Stimulated activated CD4-positive, alpha-beta T cell treated with anti-CD3 and anti-CD28 coated beads, Interleukin-1b, Interleukin-23, amount 100 ng/mL, for 1 hour (primary cell): ENCODE measurements at places on chromosomes 5 and 9.

GRCh38 chr9:69771775-69772418, 12.1 kb upstream of the PTAR1 start:
- DNase-seq: no peak

DNA sequence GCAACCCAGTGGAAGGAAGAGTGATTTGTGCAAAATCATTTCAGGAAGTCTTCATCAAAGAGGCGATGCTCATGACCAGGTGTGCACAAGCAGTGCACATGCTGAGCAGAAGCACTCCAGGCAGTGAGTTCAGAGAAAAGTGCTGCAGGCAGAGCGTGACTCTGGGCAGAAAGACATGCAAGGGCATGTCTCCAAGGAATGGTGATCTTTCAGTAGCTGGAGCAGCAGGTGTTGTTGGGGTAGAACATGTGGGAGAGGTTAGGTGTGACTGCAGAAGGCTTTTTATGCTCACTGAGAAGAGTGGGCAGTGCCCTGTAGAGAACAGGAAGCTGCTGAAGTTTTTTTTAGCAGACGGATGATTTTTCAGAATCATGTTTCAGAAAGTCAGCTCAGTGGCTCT, 545.4 kb upstream of the TLE4 start:
- DNase-seq: no peak

GRCh38 chr9:16335788-16336580, 534.5 kb downstream of the BNC2 start:
- no peak for DNase-seq

GRCh38 chr9:76652894-76653293, 111.3 kb upstream of the PCA3 start:
- DNase-seq: no peak

GRCh38 chr5:139668924-139669661, 20.9 kb downstream of the CXXC5 start:
- no peak for DNase-seq

GRCh38 chr9:6822696-6823095, 64.9 kb downstream of the KDM4C start:
- no peak for DNase-seq

DNA sequence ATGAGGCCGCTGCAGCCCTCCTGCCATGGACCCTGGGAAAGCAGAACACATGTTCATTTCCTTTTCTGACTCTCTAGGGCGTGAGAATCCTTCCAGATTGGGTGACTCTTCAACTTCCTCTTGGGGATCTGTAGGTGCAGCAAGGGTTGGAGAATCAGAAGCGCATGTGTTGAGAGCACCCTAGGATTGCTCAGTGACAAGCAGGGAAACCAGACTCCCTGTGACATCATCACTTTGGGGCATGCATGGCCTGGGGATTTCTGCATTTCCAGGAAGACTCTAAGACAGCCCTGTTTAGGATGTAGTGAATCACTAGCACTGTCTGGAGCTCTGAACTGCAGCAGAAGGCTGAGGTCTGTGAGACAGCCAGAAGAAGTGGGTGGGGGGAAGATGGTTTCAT, 15.1 kb upstream of the LCP2 start:
- DNase-seq: no peak

- DNase-seq: no peak
Measured at GRCh38 chr9:131677444-131678180, 62.3 kb downstream of the RAPGEF1 start.

DNA sequence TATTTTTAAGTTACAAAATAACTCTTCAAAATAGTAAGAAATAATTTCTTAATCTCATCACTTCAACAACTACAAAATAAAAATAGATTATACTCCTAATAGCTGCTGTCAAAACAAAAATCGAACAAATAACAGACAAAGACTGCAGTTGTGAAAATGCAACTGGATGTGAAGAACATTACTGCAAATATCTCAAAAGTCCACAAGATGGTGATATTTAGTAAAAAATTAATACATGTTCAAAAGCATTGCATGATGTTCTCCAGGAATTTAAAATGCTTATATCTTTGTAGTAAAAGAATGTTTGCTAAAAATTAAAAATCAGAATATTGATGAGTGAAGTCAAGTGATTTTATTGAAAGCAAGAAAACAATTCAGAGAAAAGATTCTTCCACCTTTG, 66.2 kb downstream of the MPDZ start:
- no peak for DNase-seq

DNA sequence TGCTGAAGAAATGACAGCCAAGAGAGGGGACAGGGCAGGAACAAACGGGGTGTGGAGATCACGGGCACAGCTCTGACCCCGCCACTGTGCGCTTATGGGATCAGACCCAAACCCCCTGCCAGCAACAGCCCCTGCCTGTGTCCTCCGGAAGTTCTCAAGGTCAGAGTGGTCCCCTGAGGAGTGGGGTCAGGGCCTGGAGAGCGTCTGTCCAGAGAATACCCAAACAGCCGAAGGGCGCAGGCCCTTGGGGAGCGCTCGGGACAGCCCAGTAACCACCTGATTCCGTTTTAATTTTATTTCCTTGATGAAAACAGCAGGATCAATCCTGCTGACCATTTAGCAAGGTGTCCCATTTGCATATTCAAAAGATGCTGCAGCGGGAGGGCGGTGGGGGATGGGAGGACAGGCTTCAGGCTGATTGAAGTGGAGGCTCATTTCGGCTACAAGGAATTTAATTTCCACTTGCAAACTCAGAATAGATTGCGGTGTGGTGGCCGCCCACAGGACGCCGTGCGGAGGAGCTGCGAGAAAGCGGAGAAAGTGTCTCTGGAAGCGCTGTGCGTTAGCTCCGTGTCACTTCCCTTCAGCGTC, 32.6 kb upstream of the TMEM250 start:
- DNase-seq: no peak

GRCh38 chr5:107776922-107777740, 106.4 kb upstream of the EFNA5 start:
- DNase-seq: no peak

GRCh38 chr5:159886296-159886695, 30.0 kb upstream of the ADRA1B start:
- no peak for DNase-seq

DNA sequence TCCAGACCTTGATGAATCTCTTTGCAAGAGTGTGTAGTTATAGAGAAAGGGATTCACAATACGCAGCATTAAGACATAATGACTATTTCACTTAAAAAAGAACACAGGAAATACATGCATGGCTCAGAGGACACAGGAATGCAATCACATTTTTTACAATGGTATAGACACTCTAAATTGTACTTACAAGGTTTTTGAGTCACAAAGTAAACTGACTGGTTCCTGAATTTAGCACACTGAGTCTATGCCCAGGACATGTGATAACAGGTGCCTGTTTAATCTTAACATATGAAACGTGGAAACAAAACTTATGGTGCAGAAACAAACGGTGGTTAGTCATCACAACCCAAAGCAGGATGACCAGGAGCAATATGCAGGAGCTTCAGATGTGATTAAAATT, 6.7 kb downstream of the EPB41L4A start:
- DNase-seq: no peak

- DNase-seq: no peak
Measured at GRCh38 chr5:135376961-135377624, 21.9 kb downstream of the MACROH2A1 start.

GRCh38 chr5:81326554-81326953, 25.2 kb downstream of the ZCCHC9 start:
- DNase-seq: no peak

DNA sequence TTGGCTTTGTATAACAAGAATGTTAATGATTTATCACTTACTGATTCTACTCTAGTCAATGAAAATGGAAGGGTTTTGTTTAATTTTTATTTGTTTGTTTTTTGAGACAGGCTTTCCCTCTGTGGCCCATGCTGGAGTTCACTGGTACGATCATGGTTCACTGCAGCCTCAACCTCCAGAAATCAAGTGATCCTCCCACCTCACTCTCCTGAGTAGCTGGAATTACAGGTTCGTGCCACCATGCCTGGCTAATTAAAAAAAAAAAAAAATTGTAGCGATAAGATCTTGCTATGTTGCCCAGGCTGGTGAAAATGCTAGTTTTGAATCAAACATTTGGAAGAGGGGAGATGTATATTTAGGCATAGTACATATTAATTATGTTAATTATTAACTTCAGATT, 209.4 kb downstream of the NFIB start:
- DNase-seq: no peak

- DNase-seq: no peak
Measured at GRCh38 chr5:3139499-3139931, 388.0 kb upstream of the IRX2 start.

DNA sequence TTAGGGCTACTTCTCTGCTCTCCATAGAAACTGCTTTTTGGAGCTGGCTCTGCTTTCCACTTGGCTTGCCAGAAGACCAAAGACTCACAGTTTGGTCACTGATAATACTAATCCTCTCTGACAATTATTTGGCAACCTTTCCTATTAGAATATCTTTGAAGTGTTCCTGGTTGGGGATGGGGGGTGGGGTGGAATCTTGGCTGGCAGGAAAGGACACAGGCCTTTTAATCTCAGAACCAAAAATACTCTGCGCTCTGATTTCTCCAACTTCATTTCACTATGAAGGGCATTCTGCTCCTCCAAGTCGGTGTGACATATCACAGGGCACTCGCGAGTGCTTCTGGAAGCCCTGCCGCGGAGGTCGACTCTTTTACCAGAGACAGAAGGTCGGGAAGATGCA, 1329.0 kb upstream of the WWC1 start:
- DNase-seq: no peak
